ENCODE measurements at places on chromosomes 2 and 18.
A peak's percentile ranks its signal among the peaks of the same experiment; 100 is the strongest.

DNA sequence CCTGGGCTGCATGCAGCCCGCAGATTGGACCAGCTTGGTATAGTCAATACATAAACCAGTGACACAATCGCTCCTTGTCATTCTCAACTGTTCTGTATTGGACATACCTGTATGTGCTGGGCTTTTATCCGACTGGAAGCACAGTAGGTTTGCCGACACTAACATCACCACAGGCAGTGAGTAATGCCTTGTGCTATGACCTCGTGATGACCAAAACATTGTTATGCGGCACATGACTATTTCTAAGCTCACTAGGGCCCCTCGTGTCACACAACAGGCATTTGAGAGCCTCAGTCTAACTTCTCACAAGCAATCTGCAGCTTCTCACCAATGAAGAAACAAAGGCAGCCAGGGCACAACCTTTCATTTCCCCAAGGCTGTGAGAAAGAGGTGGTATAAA, 320.8 kb downstream of the AFF3 start:
- DNase-seq, result peak; percentile 18

DNA sequence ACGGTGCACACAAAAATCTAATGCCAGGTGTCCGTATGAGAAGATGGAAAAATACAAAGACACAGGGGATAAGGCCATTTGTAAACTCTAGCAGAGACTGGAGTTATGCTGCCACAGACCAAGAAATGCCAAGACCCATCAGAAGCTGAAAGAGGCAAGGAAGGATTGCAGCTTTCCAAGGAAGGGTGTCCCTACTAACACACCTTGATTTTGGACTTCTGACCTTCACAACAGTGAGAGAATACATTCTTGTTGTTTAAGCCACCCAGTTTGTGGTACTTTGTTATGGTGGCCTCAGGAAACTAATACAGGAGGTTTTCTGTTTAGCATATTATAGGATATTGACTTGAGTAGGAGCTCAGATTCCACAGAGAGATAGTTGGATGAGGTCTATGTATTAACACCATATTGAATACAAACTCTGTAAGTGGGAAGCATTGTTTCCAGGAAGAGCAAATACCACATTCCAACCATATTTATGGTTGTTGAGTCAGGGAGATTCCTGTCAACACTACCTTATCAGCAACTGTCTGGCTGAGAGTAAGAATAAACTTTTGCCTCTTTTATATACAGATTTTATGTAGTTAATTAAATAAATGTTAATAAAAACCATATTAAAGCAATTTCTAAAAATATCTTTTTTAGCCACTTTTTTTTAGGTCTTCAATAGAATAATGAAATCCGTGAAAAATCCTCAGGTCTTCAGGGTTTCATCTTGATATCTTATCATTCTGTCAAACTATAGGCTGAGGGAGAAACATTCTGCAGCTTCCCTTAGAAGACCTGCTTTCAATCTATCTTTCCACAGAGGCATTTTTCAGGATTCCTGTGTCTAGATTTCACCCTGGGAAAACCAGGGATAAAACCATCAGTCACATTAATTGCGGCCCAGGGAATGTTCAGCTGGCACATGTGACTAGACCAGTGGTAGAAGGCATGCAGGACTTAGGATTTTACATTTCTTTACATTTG, 35.4 kb upstream of the HNMT start:
- peak; percentile 40 for DNase-seq

DNA sequence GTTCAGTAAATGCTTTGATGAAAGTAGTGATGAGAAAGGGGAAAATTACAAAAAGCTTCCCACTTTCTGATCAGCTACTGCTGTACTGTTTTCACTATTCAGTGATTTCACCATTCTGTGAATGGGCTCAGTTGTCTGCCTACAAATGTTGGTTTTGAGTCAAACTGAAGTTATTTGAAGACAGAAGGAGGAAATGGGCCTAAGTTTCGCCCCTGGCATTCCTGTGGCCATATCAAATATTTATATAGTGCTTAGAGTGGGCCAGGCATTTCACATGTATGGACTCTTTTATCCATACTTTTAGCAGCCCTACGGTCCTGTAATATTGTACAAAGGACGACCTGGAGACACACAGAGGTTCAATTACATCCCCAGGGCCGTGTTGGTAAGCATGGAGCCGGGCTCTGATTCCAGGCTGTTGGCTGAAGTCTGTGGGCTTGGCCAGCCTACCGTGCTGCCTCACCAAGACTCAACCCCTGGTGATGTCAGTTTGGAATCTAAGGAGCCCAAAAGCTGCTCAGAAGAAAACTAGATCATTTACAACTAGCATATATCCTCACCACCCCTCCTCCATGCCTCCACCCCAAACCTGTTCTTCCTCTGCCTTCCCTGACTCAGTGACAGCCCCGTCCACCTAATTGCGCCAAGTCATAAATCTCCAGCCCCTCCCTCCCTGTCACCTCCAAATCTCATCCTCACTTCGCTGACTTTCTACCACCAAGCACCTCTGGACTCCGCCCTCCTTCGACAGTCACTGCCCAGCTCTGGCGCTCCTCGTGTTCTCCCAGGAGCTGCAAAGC, 10.1 kb upstream of the GRHL1 start:
- peak; percentile 69 for DNase-seq

DNA sequence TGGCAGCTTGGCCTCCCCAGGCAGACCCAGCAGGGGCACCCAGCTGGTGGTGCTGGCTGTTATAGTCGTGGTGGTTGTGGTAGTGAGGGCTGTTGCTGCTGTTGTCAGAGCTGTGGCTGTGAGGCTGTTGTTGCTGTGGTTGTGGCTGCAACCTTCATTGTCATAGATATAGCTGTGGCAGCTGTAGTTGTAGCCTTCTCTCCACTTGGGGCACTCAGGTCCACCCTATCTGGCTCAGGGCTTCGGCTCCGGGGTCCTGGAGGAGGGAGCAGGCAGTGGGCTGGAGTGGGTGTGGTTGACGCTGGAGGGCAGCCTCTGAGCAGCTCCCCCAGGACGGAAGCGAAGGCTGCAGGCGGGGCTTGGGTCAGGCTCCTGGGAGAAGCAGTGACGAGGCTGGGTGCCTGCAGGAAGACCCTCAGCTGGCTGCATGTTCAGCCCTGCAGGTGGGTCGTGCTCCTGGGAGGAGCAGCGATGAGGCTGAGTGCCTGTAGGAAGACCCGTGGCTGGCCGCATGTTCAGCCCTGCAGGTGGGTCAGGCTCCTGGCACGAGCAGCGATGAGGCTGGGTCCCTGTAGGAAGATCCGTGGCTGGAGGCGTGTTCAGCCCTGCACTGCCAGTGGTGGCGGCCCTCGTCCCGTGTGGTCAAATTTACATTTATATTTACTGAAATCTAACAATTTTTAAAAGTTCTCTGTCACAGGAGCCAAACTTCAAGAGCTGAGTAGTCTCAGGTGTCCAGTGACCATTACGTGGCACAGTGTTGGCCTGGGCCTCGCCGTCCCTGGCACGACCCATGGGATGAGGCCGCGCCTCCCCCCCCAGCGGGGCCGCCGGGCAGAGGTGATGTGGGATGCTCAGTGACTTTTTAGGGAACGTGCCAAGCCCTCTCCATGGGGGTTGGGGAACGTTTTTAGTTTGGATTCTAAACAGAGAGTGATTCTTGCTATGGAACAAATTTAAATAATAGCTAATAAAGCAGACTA, 79.2 kb upstream of the PXDN start:
- DNase-seq, result no peak

DNA sequence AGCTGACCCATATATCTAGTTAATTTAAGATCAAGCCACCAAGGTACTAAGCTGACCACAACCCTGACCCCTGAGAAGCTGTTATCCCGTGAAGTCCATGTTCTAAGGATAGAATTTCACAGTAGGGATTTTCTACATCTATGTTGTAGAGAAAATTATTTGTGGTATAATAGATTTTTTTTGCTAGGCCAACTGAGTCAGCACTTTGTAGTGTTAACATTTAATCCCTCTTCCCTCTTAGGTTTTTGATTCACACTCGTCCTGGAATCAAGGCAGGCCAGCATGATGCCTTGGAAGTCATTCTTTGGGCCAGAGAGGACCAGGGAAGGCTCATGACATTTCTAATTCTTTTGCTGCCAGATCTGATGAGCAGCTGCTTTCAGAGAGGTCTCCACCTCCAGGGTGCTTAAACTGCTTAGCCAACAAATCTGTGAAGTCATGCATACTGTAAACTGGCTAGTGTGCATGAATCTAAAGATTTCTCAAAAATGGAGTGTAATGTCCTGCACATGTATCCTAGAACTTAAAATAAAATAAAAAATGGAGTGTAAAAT, 102.5 kb downstream of the RBM43 start:
- DNase-seq, result peak; percentile 1

DNA sequence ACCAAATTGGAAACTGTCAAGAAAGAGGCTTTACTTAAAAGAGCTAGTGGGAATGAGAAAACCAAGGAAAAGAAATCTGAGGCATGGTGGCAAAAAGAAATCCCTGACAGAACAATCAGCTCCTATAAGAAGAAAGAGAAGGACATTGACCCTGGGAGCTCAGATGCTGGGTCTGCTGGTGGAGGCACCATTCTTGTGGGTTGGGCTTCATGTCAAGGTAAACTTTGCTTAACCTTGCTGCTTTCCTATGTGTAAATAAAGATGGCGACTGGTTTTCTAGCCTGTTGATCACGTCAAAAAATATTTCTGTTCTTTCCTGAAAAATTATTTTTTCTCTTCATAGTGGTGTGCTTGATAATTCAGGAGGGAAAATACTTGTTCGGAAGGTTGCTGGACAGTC, 58.1 kb downstream of the VIT start:
- no peak for DNase-seq

DNA sequence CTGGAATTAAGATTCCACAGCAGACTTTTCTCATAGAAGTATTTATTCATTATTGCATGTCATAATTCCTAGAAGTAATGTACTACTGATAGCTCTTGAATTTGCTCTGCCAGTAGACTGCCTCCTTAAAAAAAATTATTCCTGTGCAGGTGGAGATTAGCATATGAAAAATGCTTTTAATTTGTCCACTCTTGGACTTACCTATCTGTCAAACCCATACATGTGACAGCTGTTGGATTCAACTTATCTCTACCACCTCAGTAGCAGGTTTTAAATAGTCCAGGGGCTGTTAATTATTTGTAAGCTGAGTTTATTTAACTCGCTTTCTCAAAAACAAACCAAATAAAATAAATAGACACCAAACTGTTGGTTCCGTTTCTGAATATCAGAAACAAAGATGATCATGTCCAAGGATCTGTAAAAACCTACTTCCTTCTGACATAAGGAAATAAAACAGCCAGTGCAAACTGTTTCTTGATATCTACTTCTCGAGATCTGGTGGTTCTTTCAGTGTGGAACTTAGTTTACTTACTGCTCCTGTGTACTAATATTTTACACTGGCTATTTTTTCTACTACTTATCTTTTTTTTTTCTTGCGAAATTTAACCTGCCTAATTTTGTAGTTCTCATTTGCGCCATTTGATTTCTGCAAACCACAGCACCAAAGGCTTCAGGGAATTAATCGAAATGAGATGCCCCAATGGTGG, 44.2 kb downstream of the ZEB2 start:
- DNase-seq, result no peak

GRCh38 chr2:234958746-234959395, 7.1 kb downstream of the SH3BP4 start:
- DNase-seq, result no peak

- no peak for DNase-seq
These were observed 25.3 kb upstream of the SERTAD2 start for GRCh38 chr2:64678771-64679590.

DNA sequence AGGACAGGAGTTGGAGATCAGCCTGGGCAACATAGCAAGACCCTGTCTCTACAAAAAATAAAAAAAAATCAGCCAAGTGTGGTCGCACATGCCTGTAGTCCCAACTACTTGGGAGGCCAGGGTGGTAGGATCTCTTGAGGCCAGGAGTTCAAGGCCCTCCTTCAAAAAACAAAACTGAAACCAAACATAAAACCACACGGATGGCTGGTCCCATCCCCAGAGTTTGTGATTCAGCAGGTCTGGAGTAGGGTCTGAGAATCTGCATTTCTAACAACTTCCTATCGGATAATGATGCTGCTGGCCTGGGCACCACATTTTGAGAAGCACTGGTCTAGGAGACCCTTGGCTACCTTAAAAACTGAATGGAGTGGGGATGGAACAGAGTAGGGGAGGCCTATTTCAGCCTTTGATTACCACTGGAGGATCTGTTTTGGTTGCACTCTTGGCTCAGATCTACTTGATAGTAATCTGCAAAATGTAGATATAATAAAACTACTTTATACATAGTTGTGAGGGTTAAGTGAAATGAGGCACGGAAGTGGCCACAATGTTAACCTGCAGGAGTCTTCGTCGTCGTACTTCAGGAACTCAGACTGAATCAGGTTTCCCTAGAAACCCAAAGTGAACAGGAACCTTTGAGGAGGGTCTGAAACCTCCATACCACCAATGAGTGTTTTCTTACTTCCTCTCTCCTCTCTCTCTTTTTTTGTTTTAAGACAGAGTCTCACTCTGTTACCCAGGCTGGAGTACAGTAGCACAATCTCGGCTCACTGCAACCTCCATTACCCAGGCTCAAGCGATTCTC, 25.5 kb upstream of the NFE2L2 start:
- DNase-seq, result no peak

GRCh38 chr2:191991442-191991841, 144.6 kb upstream of the CAVIN2 start:
- DNase-seq, result no peak

- DNase-seq, result no peak
These were observed 98.4 kb downstream of the UXS1 start for GRCh38 chr2:106095478-106096298.

- DNase-seq, result no peak
These were observed 218.5 kb downstream of the MYT1L start for GRCh38 chr2:2112416-2113105.

DNA sequence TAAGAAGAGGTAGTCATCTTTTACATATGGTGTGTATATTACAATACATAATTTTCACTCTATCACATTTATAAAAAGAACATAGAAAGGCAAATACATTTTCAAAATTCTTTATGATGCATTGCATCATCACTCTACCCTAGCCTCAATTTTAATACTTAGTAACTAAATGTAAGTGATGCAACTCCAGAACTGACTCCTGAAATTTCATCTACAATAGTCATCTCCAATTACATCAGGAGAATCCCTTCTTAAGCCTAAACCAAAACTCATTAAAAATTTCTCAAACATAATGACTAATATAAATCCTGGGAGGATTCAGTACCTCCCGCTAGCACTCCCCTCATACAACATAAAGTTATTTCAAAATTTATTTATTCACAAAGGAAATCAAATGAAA, 15.9 kb downstream of the TMX3 start:
- peak; percentile 79 for DNase-seq

DNA sequence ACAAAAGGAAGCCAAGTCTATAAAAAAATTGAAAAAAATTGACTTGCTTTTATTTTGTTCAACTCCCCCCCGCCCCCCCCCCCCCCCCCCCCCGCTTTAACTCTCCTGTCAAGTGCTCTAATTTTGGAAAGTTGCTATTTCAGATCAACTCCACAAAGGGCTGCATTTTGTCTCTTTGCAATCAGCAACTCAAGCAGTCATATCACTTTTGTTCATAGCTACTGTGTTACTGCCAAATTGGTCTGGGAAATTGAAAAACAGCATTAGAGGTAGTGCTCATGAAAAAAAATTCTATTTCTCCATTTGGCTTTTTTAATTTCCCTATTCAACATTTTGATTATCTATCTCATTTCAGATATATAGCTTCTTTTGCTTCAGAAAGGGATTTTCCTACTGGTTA, 531.8 kb downstream of the LRP1B start:
- no peak for DNase-seq

GRCh38 chr2:193869564-193869963, 1674.8 kb upstream of the TMEFF2 start:
- peak; percentile 10 for DNase-seq
